AG10803 (cell line): ENCODE measurements at places on chromosomes 3 and 15.

DNA sequence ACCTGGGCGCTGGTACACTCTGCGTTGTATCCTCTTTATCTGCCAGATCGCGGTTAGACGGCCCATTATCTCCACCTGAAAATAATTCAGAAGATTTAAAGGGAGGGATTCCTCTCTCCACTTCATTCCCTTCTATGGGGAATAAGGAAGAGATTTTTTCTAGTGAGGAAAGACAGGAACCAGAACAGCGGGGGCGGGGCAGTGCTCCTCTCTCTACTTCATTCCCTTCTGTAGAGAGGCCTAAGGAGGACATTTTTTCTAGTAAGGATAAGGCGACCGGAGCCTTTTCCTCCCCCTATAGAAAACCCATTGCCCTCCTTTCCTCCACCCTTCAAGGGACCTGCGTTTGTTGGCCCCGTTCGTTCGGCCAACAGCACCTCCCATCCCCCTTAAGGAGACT is 8.3 kb upstream of the LIPH start:
- no peak for DNase-seq

DNA sequence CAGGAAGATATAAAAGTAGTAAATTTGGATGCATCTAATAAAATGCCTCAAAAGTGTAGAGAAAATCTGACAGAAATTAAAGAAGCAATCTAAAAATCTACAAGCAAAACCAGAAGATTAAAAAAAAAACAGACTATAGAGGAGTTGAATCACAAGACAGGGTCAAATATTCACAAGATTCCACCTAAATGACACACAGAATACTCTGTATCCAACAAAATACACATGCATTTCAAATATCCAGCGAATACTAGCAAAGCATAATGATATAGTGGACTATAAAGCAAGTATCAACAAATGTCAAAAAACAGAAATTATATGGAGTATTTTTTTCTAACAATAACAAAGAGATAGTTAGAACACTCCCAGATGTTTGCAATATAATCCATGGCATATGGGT is 20.5 kb upstream of the ACTC1 start:
- peak; percentile 63 for DNase-seq

- DNase-seq = peak; percentile 79
Measured at GRCh38 chr15:57485869-57486268, 105.8 kb upstream of the MYZAP start.

GRCh38 chr3:69710153-69710977 is 28.9 kb upstream of the MITF start:
- DNase-seq = peak; percentile 39

DNA sequence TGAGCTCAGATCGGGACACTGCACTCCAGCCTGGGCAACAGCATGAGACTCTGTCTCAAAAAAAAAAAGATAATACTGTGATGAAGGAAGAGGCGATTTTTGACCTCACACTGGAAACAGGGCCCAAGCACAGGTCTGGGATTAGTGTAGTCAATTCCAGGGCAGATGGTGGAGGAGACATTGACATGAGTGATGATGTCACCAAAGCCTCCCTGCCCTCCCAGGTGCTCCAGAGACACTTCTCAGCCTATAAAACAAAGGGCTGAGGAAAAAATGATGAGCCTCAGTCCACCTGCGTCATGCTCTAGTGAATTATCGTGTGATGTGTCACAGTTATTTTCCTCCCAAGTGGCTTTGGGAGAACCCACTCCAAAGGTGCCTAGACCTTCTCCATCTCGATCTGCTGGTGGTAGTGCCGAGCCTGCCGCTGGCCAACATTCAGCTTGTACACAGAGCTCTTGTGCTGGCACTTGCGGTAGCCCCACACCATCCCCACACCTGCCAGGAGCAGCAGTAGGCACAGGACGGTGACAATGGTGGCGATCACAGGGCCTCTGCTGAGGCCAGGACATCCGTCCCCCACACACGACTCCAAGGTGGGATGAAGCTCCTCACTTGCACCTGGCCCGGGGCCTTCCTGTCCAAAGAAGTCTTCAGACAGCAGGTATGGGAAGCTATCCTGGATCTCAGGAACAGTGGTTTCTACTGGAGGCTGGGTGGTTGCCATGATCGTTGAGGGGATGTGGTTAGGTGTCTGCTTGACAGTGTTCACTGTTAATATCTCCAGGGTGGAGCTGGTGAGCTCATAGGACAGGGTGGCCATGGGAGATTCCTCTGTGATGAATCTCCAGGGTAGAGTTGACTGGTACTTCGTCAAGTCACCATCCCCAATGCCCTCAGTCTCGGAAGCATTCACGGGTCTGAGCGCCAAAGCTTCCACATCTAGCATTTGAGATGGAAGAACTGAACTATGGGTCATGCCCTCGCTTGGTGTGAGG is 38.8 kb downstream of the CRTAP start:
- DNase-seq = no peak

DNA sequence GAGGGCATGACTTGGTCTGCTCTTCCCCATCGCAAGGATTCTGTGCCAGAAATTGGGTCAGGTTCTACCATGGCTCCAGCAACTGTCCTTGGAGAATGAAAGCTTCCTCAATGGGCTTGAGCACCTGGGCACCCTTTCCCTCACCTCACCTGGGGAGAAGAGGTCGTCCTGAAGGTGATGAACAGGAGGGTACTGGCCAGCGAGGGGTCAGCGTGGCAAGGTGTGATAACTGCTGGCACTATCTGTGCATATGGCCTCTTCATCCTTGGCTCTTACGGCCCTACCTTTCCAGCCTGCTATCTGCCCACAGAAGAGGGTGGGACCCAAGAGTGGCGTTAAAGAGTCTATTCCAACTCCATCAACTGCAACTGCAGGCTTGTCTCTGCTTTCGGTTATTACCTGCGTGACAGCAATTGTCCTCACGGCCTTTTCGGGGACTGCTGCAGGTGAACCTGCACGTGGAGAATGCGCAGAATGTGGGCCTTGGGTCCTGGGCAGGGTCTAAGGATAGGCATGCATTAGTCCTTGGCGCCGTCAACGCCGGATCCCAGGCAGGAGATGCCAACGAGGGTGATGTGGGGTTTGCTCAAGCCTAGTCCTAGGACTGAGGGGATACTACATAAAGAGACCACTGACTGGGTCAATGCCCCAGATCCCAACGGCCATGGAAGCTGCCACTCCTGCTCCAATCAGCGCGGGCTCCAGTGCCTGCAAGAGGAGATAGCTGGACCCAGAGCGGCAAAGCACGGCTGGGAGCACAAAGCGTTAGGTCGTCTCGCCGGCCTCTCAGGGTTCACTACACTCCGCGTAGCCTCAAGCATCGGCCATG is 625 bp upstream of the RBM15B start:
- DNase-seq = no peak

- no peak for DNase-seq
Measured at GRCh38 chr15:41773332-41773728, 954 bp upstream of the MAPKBP1 start.

- no peak for DNase-seq
Measured at GRCh38 chr3:146612015-146612414, 6.9 kb upstream of the PLSCR5 start.

DNA sequence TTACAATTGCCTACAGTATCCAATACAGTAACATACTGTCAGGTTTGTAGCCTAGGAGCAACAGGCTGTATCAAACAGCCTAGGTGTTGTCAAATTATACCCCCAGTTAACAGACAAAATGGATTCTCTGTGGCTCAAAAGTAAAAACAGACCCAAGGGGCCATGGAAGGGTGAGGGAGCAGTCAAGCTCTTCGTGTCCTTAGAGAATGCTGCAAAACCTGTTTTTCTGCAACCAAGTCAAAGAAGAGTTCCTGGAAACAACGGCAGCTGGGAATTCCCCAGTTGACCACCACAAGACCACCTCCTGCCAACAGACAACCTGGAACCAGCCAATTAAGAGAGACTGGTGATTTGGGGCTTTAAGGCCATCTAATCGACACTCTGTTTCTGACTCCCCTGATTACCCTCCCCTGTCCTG is 11.1 kb upstream of the THUMPD3 start:
- no peak for DNase-seq

GRCh38 chr3:11544412-11545181 is 99.1 kb downstream of the VGLL4 start:
- DNase-seq = peak; percentile 42

- DNase-seq = peak; percentile 40
Measured at GRCh38 chr3:66407611-66408218, 93.1 kb downstream of the LRIG1 start.

GRCh38 chr3:193655831-193656433 is 62.9 kb downstream of the OPA1 start:
- DNase-seq = no peak

DNA sequence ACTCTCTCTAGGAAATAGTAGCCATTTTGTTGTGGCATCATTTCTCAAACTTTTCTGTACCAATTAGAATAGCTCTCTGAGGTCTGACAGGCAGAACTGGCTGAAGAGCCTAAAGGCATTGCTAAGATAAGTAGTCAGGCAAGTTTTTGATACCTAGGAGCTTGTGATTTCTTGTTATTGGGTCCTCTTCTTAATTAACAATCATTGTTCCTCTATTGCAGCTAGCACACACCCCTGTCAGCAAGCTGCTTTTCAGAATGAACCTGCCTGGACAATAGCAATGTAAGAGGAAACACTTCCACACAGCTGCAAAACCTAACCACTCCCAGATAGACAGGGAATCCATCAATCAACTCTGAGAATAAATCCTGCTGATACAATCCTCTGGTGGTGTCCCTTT is 403.9 kb upstream of the TBL1XR1 start:
- DNase-seq = no peak

DNA sequence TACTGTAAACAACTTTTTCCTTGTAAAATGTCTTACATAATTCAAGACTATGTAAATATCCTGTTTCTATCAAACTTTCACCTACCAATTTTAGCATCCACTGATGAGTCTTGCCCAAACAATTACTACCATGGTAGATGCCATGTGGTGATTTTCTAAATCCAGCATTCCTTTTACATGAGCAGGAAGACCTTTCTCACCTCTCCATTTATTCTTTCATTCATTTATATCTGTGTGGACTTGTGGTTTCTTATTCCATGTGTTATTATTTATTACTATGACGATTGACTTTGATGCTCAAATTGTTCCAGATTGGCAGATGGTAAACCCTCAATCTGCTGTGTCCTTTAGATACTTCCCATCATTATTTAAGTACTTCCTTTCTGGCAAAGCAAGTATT is 62.4 kb downstream of the IFT57 start:
- DNase-seq = peak; percentile 71

GRCh38 chr3:183586477-183586876 is 31.0 kb upstream of the KLHL6 start:
- DNase-seq = no peak

GRCh38 chr3:45011756-45012508 is 14.2 kb upstream of the CLEC3B start:
- peak; percentile 97 for DNase-seq

DNA sequence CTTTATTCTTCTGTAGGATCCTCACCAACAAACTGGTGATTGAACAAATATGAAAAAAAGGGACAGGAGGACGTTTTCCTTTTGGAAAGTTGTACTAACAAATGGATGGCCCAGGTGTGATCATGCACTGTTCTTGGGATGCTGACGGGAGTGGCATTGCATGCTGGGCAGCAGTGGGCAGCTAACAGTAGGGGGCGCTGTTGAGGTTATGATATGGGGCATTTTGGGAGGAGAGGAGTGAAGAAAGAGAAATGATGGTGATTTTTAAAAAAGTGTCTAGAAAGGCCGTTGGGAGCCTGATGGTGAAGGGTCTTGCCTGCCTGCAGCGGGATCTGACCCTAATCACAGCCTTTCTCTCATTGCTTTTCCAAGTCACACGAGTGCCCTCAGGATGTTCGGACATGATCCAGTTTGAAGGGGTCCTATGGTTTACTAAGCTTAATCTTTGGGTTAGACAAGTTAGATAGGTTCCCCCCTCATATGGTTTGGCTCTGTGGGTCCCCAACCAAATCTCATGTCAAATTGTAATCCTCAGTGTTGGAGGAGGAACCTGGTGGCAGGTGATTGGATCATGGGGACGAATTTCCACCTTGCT is 46.2 kb upstream of the PRTG start:
- no peak for DNase-seq

- DNase-seq = no peak
Measured at GRCh38 chr3:133295944-133296917, 103.6 kb upstream of the BFSP2 start.

GRCh38 chr3:190167936-190168680 is 47.4 kb upstream of the P3H2 start:
- no peak for DNase-seq

GRCh38 chr15:99702895-99703602 is 30.2 kb downstream of the LYSMD4 start:
- peak; percentile 50 for DNase-seq

DNA sequence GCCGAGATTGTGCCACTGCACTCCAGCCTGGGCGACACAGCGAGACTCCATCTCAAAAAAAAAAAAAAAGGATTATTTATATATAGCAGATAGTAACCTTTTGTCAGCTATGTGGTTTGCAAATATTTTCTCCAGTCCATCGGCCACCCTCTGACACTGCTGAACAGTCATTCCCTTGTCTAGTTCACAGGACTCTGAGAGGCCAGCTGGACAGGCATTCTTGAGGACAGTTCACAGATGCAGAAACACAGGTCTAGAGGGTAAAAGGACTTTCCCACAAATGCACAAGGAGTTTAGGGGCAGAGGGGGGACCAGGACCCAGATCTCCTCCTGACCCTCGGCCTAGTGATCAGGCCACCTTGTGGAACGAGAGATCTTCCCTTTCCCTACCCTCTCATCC is 7.5 kb upstream of the TMEM40 start:
- DNase-seq = no peak

DNA sequence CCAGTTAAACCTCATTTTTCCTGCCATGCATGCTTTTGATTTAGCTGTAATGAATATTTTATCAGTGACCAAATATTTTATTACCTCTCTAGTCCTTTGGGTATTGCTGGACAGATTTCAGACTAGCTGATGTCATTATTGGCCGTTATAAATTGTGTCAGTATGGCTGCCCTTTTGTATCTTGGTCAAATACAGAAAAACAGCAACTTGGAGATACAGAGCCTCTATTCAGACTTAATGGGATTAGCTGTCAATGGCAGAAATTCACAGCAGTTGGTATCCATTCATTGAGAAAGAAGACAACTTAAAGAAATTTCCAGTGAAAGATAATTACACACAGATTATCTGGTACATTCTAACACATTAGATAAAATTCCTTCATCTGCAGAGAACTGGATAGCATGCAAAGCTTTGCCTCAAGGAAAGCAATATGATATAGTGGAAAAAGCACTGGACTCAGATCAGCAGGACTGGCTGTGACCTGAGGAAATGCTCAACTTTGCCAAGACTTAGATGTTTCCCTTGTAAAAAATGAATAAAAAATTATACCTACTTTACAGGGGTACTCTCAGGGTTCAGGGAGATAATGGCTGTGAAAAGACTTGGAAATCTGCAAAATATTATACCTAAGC is 20.8 kb downstream of the COL6A6 start:
- no peak for DNase-seq

DNA sequence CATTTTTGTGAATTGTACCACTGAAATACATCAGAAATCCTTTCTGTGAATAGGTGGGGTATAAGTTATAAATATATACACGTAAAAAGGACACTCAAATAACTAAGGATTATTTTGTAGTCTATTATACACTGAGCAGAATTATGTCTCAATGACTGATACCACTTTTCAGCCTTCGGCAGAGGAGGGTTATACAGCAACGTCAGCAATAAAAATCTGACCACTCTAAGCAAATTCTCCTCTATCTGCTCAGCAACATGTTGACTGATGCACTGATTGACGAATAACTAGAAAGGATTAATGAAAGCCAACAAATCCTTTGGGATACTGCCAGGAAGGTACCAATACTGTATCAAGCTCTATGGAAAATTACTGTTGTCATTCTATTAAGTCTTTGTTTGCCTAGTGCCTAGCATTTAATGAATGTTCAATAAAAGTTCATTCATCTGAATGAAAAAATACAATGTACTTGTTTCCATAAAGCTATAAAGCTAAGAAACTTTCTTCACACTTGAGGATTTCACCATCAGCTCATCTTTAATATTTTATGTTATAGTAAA is 5.2 kb downstream of the ARPP19 start:
- no peak for DNase-seq
